Type B pancreatic cell (in vitro differentiated cells): ENCODE measurements at places on chromosomes 16 and 17.

- no peak for DNase-seq
Measured at GRCh38 chr17:36485805-36486203, 677 bp upstream of the ZNHIT3 start.

- no peak for DNase-seq
Measured at GRCh38 chr16:82834151-82834815, 207.5 kb downstream of the CDH13 start.

GRCh38 chr16:21162661-21163151 is 4.2 kb downstream of the LDAF1 start:
- no peak for DNase-seq

GRCh38 chr16:31179219-31179746 is 656 bp upstream of the FUS start:
- no peak for DNase-seq

GRCh38 chr16:75099738-75100602 is 16.6 kb downstream of the LDHD start:
- no peak for DNase-seq

DNA sequence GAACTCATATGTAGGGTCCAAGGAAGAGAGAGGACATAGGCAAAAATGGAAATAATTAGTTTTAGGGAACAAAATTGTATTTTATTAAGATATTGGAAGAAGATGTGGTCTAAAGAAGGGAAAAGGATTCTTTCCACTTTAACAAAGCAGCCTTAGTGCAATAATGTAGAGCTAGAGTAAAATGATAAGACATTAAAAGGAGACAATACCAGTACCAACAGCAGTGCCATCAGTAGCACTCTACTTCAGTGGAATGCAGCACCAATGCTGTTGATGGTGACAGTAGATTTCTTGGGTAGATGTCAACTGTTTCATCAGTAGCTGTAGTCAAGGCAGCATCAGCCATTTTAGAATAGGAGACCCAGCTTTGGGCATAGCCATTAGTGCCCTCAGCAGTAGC is 124.3 kb downstream of the BRIP1 start:
- DNase-seq = no peak

GRCh38 chr17:14360856-14361255 is 60.0 kb downstream of the HS3ST3B1 start:
- no peak for DNase-seq

DNA sequence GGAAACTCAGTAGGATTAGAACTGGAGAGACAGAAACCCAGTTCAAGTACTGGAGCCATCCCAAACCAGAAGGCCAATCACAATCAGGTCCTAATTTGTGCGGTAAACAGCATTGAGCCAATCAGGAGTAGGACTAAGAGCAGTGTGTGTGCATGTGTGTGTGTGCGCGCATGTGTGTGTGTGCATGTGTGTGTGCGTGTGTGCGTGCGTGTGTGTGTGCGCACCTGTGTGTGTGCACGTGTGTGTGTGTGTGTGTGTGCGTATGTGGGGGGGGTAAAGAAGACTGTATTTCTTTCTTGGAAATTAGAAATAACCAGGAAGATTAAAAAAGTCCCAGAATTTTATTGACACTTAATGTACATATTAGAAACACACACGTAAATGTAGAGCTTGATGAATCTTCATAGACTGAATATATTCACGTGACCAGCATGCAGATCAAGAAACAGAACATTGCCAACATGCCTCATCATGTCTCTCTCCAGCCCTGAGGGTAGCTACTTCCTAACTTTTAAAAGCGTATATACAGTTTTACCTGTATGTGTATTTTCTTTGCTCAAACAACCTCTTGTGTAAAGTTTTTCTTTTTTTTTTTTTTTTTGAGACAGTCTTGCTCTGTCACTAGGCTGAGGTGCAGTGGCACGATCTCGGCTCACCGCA is 919 bp upstream of the DHRS7C start:
- DNase-seq = no peak

- no peak for DNase-seq
Measured at GRCh38 chr16:11064202-11064540, 119.8 kb downstream of the CLEC16A start.

GRCh38 chr17:44747566-44747965 is 11.2 kb upstream of the ADAM11 start:
- no peak for DNase-seq

- peak; percentile 59 for DNase-seq
Measured at GRCh38 chr16:21646721-21647561, 5.5 kb downstream of the IGSF6 start.

- no peak for DNase-seq
Measured at GRCh38 chr16:11871193-11871592, 19.9 kb upstream of the RSL1D1 start.

- no peak for DNase-seq
Measured at GRCh38 chr16:54926166-54926838, 4.4 kb upstream of the IRX5 start.

- DNase-seq = no peak
Measured at GRCh38 chr17:19726631-19727376, 10.4 kb upstream of the SLC47A2 start.
